ENCODE measurements at places on chromosomes 4 and X.

DNA sequence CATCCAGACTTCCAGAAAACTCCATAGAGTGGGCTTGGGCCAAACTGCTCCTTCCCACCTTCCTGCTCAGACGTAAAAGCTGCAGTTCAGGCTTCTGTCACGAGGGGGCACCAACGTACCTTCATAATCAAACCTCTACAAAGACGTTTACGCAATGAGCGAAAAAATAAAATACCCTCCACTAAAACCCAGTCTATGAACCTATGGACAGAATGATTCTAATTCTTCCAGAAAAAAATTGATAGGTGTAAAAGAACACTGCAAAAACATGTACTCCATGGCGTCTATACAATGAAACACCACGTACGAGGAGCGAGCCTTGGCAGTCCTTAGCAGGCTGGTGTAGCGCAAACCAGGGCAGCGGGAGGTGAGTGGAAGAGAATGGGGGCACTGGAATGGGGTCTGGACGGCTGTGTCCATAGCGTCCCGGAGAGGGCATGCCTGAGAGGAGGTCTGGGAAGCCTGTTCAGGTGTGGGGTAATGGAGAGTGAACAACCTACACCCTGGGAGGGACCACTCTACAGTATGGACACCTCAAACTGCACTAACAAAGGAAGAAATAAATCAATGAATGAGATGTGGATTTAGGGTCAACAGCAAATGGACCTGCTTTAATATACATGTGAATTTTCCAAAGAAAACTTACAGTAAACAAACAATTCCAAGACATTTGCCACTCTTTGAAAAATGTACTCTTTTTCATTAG is 14.4 kb upstream of the RAB40A start:
- no peaks in the 10 kb centered on the region for H3K27me3 ChIP-seq
- peak; percentile 67 for DNase-seq
- peaks cover 3% of the 10 kb centered on the region for H3K4me1 ChIP-seq
- no peak overlapping the region for H3K27ac ChIP-seq
- H3K36me3 ChIP-seq, result no peaks in the 10 kb centered on the region
- H3K4me3 ChIP-seq, result peak overlapping the region; percentile 61

DNA sequence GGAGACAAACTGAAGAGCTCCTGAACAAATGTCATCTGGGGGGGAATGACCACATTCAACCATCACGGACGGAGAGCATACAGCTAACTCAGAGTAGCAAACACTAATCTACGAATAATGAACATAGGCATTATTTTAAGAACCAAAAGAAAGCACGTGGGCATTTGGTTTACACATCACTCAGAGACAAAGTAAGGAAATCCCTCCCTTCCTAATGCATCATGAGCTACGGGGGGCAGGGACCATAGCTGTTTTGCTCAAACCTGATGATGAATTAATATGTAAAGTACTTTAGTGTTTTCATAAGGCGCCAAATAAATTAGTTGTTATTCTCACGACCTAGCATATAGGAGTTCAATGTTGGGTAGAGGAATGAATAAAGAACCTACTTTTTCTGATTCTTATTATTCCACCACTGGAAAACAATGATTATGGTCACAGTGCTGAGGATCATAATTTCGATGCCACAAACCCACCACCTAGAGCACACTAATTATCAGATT is 11.7 kb upstream of the TMEM156 start:
- H3K4me3 ChIP-seq, result peak overlapping the region; percentile 90
- DNase-seq, result no peak

GRCh38 chr4:3324093-3324815 is 31.4 kb downstream of the RGS12 start:
- H3K36me3 ChIP-seq, result peaks cover 2% of the 10 kb centered on the region
- H3K27me3 ChIP-seq, result no peaks in the 10 kb centered on the region
- H3K4me3 ChIP-seq, result no peak overlapping the region
- DNase-seq, result no peak
- H3K4me1 ChIP-seq, result no peaks in the 10 kb centered on the region

DNA sequence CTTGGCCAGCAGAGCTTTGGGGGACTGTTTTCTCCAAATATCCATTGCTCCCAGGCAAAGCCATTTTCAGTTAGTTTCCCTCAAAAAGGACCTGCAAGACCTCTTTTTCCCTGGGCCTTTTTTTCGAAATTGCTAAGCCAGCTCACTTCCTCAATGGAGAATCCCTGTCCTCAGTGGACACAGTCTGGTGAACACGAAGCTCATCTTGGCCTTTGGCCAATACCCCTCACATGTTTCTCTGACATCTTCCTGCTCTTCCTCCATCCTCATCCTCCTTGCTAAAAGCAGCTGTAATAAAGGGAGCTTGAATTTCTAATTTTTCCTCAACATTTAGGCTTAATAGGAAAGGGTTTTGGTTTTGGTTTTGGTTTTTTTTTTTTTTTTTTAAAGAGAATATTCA is 17.6 kb upstream of the PRPS1 start:
- no peak overlapping the region for H3K4me3 ChIP-seq
- DNase-seq, result no peak
- H3K27ac ChIP-seq, result no peak overlapping the region
- H3K27me3 ChIP-seq, result no peaks in the 10 kb centered on the region

- H3K4me1 ChIP-seq, result peaks cover 10% of the 10 kb centered on the region
- peaks cover 2% of the 10 kb centered on the region for H3K27me3 ChIP-seq
Measured at GRCh38 chr4:2047031-2047660, 12.0 kb upstream of the NAT8L start.

GRCh38 chr4:89077761-89078160 is 20.8 kb upstream of the FAM13A start:
- no peak overlapping the region for H3K27ac ChIP-seq
- H3K4me1 ChIP-seq, result no peaks in the 10 kb centered on the region
- no peaks in the 10 kb centered on the region for H3K36me3 ChIP-seq
- H3K4me3 ChIP-seq, result no peak overlapping the region
- no peaks in the 10 kb centered on the region for H3K27me3 ChIP-seq

GRCh38 chrX:129845616-129846190 is 2.0 kb upstream of the ZDHHC9 start:
- DNase-seq, result no peak
- peaks cover 7% of the 10 kb centered on the region for H3K4me1 ChIP-seq
- no peaks in the 10 kb centered on the region for H3K27me3 ChIP-seq
- H3K27ac ChIP-seq, result no peak overlapping the region

DNA sequence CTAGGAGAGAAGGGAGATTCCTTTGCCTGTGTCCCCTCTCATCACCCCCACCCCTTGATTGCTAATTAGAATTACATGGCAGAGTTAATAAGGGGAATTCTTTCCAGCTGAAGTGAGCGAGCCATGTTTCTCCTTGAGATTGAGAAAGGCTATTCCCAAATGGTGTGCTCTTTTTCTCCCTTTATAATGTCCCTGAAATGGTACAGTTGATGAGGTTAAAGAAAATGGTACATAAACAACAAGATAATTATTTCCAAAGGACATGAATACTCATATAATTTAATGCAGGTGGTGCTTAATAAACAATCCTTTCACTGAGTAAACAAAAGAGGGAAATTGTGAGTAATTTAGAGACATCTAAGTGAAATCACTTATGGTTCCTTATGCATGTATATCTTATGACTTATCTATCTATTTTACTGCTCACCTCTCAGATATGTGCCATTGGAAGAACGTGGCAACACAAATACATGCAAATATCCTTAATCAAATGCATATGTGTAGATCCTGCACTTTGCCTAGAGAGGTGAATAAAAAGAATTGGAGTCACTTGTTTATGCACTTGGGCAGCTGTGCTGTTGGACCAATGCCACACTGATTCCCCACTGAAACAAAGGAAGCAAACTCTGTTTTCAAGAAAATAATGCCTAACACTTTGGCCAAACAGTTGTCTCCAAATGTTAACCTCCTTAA is 106.6 kb upstream of the WDR44 start:
- no peaks in the 10 kb centered on the region for H3K36me3 ChIP-seq
- H3K4me1 ChIP-seq, result no peaks in the 10 kb centered on the region
- H3K27me3 ChIP-seq, result no peaks in the 10 kb centered on the region

GRCh38 chrX:79147477-79147876 is 3.0 kb downstream of the GPR174 start:
- DNase-seq, result no peak
- H3K36me3 ChIP-seq, result no peaks in the 10 kb centered on the region
- no peaks in the 10 kb centered on the region for H3K27me3 ChIP-seq
- H3K4me1 ChIP-seq, result peaks cover 36% of the 10 kb centered on the region
- peak overlapping the region; percentile 99 for H3K4me3 ChIP-seq

DNA sequence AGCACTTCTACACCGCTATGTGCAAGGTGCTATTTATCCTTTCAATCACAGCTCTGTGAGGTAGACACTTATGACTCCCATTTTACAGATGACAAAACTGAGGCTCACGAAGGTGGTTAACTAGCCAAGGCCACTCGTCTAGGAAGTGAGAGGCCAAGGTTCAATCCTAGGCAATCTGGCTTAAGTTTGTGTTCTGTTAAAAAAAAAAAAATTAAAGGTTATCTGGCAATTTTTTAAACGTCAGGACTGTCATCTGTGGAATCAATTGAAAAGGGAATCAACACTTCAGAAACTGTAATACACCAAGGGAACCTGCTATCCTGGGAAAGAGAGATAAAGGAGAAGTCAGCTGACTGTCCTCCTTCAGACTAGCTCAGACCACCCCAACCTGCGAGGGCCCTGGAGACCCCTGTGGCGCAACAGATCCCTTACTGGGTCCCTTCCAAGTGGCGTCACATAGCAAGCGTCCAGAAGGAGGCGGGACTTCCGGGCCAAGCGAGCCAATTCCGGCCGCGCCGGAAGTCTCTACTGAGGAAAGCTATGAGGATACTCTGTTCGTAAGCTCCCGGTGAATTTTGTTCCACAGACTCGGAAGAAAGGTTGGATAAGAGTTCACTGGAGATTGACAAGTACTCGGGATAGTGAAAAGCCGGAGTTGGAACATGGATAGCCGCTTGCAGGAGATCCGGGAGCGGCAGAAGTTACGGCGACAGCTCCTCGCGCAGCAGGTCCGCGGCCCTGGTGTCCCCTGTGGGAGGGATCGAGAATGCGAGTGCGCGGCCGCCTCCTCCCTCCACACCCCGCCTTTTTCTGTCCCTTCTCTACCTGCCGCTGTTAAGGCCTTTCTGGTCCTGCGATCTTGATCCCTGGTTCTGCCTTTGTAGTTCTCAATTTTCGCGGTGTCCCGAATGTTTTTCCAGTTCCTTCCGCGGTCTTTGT is at the start of gene METTL14:
Gene METTL14, plus strand, starts transcription at position 520 of the 939 bp plus-strand sequence. Its CDS starts 143 bp downstream, at position 663.
- DNase-seq, result peak; percentile 85
- no peaks in the 10 kb centered on the region for H3K27me3 ChIP-seq
- peak within 1 kb of the TSS; percentile 85 for H3K27ac ChIP-seq
- peaks cover 19% of the 10 kb centered on the region for H3K4me1 ChIP-seq
- H3K4me3 ChIP-seq, result peak within 1 kb of the TSS; percentile 99

DNA sequence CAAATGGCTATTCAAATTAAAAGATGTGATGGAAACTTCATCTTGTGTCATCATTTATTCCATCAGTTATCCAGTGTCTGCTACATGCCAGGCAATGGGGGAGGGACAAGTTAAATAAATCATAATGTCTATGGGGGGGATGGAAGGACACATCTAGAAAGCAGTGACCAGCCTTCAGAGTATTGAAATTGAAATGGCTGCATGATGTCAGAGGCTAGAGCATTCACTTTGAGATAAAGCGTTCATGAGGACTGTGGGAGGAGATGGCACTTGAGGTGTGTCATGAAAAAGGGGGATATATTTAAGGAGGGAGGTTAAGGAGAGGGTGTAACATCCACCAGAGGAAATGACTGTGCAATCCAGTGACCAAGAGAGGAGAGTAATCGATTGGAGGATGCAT is 50.6 kb downstream of the SLIT2 start:
- H3K27me3 ChIP-seq, result no peaks in the 10 kb centered on the region
- no peaks in the 10 kb centered on the region for H3K4me1 ChIP-seq
- H3K36me3 ChIP-seq, result no peaks in the 10 kb centered on the region
- no peak overlapping the region for H3K27ac ChIP-seq
- no peak overlapping the region for H3K4me3 ChIP-seq

DNA sequence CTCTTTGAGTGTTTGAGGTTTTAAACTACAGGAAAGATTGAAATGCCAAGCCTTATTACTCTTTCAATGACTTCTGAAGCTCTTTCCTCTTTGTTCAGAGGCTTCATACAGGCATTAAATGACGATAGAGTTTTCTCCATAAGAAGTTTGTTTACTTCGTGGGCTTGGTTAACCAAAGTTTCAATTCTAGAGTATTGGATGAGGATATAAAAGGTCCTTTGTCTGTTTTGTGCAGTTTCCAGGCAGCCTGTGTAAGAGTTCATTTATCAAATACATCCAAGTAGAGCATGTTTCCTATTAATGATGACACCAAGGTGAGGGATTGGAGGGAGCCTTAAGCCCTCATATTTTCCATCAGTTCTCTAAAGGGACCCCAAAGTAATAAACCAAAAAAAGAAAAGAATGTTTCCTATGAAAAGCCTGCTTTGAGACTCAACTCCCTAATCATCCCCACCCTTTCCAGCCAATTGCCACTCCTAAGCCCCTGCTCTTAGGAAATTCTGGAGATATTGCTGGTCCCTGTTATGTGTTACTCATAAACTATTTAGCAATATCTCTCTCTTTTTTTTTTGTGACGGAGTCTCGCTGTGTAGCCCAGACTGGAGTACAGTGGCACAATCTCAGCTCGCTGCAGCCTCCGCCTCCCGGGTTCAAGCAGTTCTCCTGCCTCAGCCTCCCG is 106.2 kb upstream of the IL13RA1 start:
- H3K4me3 ChIP-seq, result no peak overlapping the region
- H3K4me1 ChIP-seq, result no peaks in the 10 kb centered on the region
- H3K36me3 ChIP-seq, result peaks cover 66% of the 10 kb centered on the region

GRCh38 chr4:95084584-95084983 is 326.8 kb downstream of the BMPR1B start:
- H3K27me3 ChIP-seq, result no peaks in the 10 kb centered on the region
- no peak overlapping the region for H3K27ac ChIP-seq
- no peaks in the 10 kb centered on the region for H3K36me3 ChIP-seq
- H3K4me1 ChIP-seq, result no peaks in the 10 kb centered on the region

- no peak overlapping the region for H3K27ac ChIP-seq
- H3K27me3 ChIP-seq, result no peaks in the 10 kb centered on the region
- H3K4me3 ChIP-seq, result no peak overlapping the region
- DNase-seq, result no peak
- no peaks in the 10 kb centered on the region for H3K4me1 ChIP-seq
- no peaks in the 10 kb centered on the region for H3K36me3 ChIP-seq
Measured at GRCh38 chr4:11404431-11404830, 24.3 kb downstream of the HS3ST1 start.

GRCh38 chr4:41471126-41472071 is 66.6 kb upstream of the LIMCH1 start:
- no peak overlapping the region for H3K27ac ChIP-seq
- no peaks in the 10 kb centered on the region for H3K36me3 ChIP-seq
- no peak for DNase-seq
- H3K27me3 ChIP-seq, result no peaks in the 10 kb centered on the region
- H3K4me1 ChIP-seq, result no peaks in the 10 kb centered on the region

DNA sequence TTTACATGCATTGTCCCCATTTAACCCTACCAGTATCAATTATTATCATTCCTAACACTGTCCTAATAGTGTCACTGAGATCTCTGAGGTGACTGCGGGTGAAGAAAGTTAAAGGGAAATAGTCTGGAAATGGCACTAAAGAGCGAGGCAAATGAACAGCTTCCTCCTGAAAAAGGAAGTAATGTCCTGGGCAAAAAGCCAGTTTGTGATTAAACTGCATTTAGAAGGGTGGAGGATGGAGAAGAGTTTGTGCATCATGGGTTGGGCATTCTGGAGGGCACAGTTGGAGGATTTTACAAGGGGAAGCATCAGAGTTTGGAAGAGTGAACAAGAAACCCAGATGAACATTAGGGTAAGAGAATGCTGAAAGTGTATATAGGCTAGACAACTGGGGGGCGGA is 60.5 kb upstream of the SLC25A4 start:
- DNase-seq, result no peak
- no peaks in the 10 kb centered on the region for H3K4me1 ChIP-seq
- H3K27ac ChIP-seq, result no peak overlapping the region
- H3K36me3 ChIP-seq, result no peaks in the 10 kb centered on the region
- H3K27me3 ChIP-seq, result peaks cover 9% of the 10 kb centered on the region
- H3K4me3 ChIP-seq, result no peak overlapping the region
